ENCODE measurements at places on chromosomes 7 and 10. TPM values are rescaled to one million over a fixed set of nuclear protein-coding genes. Genes with fewer than 3 reads are reported as not detected.

Gene CLEC5A
- total RNA-seq, result not detected

GRCh38 chr7:55485501-55486191 lies 86.7 kb downstream of the VOPP1 start:
- H3K4me3 ChIP-seq, result no peak overlapping the region
- H3K27me3 ChIP-seq, result no peaks in the 10 kb centered on the region
- no peak for DNase-seq

DNA sequence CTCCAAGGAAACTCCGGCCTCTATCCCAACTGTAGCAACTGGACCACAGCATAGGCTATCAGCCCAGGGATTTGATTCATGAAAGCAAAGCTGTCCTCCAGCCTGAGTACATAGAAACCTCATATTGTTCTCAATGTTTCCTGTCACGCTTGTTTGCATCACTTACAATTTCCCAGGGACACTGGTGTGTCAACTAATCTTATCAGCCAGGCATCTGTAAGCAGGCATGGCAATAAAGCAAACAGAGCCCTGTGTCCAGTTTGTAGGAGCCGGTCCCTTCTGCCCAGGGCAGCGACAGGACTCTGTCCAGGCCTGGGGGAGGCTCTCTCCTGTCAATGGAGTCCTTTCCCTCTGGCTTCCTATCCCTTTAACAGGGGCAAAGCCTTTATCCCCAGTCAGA lies 23.0 kb upstream of the CDHR3 start:
- peaks cover 6% of the 10 kb centered on the region for H3K4me1 ChIP-seq
- peaks cover 31% of the 10 kb centered on the region for H3K27me3 ChIP-seq
- no peak for DNase-seq
- no peaks in the 10 kb centered on the region for H3K36me3 ChIP-seq
- no peak overlapping the region for H3K4me3 ChIP-seq

GRCh38 chr7:119177863-119178262 lies 953.4 kb downstream of the ANKRD7 start:
- no peaks in the 10 kb centered on the region for H3K36me3 ChIP-seq
- H3K4me3 ChIP-seq, result no peak overlapping the region
- no peak overlapping the region for H3K27ac ChIP-seq
- H3K4me1 ChIP-seq, result no peaks in the 10 kb centered on the region
- H3K27me3 ChIP-seq, result no peaks in the 10 kb centered on the region
- no peak for DNase-seq

GRCh38 chr7:123191132-123191531 lies 8.6 kb downstream of the SLC13A1 start:
- peak overlapping the region; percentile 90 for H3K27ac ChIP-seq
- DNase-seq, result peak; percentile 53
- H3K27me3 ChIP-seq, result no peaks in the 10 kb centered on the region
- H3K36me3 ChIP-seq, result no peaks in the 10 kb centered on the region
- H3K4me3 ChIP-seq, result no peak overlapping the region

DNA sequence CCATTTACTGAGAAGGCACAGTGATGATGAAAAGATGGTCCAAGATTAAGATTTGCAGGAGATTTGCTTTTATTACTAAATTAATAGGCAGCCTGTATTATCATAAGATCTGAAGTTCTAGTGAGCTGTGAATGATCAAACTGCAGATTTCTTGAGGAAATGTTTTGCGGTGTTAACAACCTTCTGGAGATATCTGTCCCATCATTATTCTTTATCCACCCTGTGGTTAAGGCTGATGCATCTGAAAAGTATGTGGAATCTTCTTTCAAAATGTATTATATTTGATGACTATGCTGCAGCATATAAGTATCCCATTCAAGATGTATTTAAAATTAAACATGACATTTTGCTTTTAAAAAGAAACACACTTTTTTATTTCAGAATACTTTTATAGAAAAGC lies 150.3 kb downstream of the POLR1F start:
- no peaks in the 10 kb centered on the region for H3K4me1 ChIP-seq
- no peak overlapping the region for H3K4me3 ChIP-seq
- DNase-seq, result no peak
- H3K27ac ChIP-seq, result no peak overlapping the region
- no peaks in the 10 kb centered on the region for H3K36me3 ChIP-seq

- H3K36me3 ChIP-seq, result no peaks in the 10 kb centered on the region
- H3K27ac ChIP-seq, result no peak overlapping the region
- DNase-seq, result no peak
- no peaks in the 10 kb centered on the region for H3K27me3 ChIP-seq
- no peaks in the 10 kb centered on the region for H3K4me1 ChIP-seq
Measured at GRCh38 chr7:19762631-19763030, 10.8 kb downstream of the TMEM196 start.

DNA sequence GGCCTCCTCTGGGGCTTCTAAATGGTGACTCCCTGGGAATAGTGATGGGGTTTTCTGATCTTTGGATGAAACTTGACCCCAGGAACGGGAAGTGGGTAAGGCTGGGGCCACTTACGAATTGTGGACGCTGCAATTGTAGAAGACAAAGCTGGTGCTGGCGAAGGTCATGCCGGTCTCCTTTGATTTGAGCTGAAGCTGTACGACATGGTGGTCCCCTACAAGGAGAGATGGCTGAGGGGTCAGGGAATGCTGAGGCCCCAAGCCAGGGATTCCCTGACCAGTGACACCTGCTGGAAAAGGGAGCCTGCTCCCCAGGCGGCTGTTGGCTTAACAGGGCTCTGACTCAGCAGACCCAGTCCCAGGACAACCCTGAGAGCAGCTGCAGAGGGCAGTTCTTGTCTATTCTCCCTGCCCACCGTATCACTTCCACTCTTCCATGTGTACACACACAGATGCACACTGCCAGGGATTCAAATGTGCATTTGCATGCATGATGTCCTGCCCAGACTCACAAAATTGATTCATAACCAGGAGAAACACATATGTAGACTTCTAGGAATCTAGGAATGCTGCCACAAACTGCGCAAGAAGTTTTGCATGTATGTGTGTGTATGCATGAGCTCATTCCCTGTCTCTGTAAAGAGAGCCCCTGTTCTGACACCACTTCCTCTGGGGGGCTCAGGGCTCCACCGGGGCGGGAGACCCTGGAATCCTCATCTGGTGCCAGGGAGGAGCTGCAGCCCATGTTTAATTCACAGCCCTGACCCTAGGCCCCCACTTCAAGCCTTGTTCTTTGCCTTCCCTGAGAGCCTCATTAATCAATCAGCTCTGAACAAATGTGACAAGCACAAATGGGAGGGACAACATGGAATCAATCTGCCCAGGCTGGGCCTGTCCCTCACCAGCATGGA lies 350.0 kb downstream of the PLXNA4 start:
- no peaks in the 10 kb centered on the region for H3K36me3 ChIP-seq
- H3K27me3 ChIP-seq, result peaks cover 73% of the 10 kb centered on the region
- no peak overlapping the region for H3K27ac ChIP-seq
- H3K4me1 ChIP-seq, result no peaks in the 10 kb centered on the region
- no peak overlapping the region for H3K4me3 ChIP-seq

DNA sequence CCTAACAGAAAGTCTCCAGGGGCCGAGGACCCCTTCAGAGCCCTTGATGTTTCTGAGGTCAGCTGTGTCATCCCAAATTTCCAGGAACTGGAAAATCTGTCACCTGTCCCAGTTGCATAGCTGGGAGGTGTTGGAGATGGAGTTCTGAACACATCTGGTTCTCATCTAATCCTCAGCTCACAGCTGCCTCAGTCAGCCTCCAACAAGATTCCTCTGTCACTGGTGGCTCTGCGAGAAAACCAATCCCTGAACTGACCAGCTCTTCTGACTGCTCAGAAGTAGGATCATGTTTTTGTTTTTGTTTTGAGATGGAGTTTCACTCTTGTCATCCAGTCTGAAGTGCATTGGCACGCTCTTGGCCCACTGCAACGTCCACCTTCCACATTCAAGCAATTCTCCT lies 37.6 kb upstream of the MYL10 start:
- H3K4me1 ChIP-seq, result no peaks in the 10 kb centered on the region
- no peak for DNase-seq
- no peaks in the 10 kb centered on the region for H3K36me3 ChIP-seq
- H3K27ac ChIP-seq, result no peak overlapping the region

Gene GRK5
- 2.4 TPM for total RNA-seq

DNA sequence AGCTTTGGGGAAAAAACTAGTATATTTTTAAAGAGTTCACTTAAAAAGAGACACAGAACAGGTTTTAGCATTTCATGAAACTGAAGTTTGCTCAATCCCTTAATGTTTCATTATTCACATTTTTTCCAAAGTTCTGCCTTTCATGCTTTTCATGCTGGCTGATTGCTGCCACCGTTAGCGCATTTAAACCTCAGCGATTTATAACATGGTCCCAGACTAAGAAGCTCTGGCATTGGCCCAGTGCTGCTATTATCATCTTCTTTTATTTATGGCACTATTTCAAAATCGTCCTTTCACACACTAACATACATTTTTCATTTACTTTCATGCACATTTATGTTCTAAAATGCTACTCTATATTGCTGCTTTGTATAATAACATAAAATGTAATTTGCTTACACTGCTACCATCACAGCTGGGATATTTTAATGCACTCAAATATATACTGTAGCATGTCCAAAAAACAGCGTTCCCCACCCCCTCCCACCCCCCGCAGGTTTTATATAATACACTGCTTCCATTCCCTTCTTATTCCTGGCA lies 141.9 kb downstream of the MPP7 start:
- no peaks in the 10 kb centered on the region for H3K27me3 ChIP-seq
- DNase-seq, result no peak
- no peak overlapping the region for H3K27ac ChIP-seq
- H3K4me3 ChIP-seq, result no peak overlapping the region
- no peaks in the 10 kb centered on the region for H3K36me3 ChIP-seq
- no peaks in the 10 kb centered on the region for H3K4me1 ChIP-seq

Gene TFEC
- total RNA-seq, result not detected

- no peak for DNase-seq
- no peaks in the 10 kb centered on the region for H3K27me3 ChIP-seq
- H3K27ac ChIP-seq, result peak overlapping the region; percentile 20
- no peak overlapping the region for H3K4me3 ChIP-seq
- H3K36me3 ChIP-seq, result peaks cover 17% of the 10 kb centered on the region
Measured at GRCh38 chr10:92846344-92846743, 2.0 kb upstream of the EXOC6 start.

GRCh38 chr10:74293686-74294371 lies 142.8 kb downstream of the ADK start:
- peak overlapping the region; percentile 76 for H3K27ac ChIP-seq
- H3K36me3 ChIP-seq, result no peaks in the 10 kb centered on the region
- DNase-seq, result peak; percentile 66
- H3K4me1 ChIP-seq, result peaks cover 27% of the 10 kb centered on the region

GRCh38 chr7:387132-388022 lies 97.4 kb downstream of the FOXL3 start:
- H3K4me3 ChIP-seq, result no peak overlapping the region
- peaks cover 3% of the 10 kb centered on the region for H3K36me3 ChIP-seq
- peaks cover 56% of the 10 kb centered on the region for H3K27me3 ChIP-seq
- H3K27ac ChIP-seq, result no peak overlapping the region

DNA sequence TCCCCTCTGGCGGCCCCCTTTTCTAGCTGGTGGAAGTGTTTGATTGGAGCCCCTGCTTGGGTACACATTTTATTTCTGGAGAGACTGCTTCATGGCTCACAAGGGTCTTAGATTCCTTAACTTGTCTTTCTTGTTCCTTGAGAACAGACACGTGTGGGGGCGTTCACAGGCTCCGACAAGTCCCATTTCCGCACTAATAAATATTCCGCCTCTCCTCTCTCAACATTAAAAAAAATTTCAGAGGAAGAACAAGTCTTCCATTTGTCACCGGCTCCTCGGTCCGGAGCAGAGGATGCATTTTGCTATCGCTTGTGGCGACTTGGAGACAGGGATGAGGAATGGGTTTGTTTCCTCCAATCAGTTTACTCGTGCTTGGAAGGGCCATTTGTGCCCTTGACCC lies 134.0 kb upstream of the PODXL start:
- H3K4me3 ChIP-seq, result no peak overlapping the region
- peaks cover 10% of the 10 kb centered on the region for H3K4me1 ChIP-seq
- no peak for DNase-seq
- H3K27ac ChIP-seq, result no peak overlapping the region
- H3K36me3 ChIP-seq, result no peaks in the 10 kb centered on the region

Gene OR6B1
- not detected for total RNA-seq

DNA sequence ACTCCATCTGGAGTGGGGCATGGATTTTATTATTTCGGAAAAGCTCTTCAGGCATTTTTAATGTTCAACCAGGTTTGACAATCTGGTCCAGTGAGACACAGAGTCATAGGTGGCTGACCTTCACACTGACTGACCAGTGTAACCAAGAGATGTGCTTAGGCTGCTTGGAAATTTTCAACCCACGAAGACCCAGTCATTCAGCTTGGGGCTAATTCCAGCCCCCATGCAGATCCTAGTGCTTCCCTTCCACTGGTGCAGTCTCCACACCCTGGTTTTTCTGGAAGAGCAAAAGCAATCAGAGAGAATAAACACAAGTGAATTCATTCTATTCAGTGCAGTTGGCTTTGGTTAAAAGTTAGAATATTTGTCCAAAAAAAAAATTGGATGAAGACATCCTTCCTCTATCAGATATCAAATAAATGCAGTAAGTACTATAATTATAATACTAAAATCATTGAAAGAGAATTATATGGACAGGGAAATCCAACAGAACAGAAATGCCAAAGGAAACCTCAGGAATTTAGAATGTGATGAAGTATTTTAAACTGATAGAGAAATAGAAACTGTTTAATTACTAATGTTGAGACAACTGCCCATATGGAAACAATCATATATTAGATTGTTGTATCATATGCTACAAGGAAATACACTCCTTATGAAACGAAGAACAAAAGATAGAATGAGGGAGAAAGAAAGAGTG lies 178.0 kb downstream of the NPSR1 start:
- H3K4me1 ChIP-seq, result peaks cover 31% of the 10 kb centered on the region
- no peaks in the 10 kb centered on the region for H3K27me3 ChIP-seq
- no peak overlapping the region for H3K27ac ChIP-seq
- no peak for DNase-seq

Gene PRTFDC1
- total RNA-seq, result 22.7 TPM

Gene LMOD2
- not detected for total RNA-seq

Gene PRKAR2B
- 3.1 TPM for total RNA-seq

- no peaks in the 10 kb centered on the region for H3K36me3 ChIP-seq
- H3K27me3 ChIP-seq, result no peaks in the 10 kb centered on the region
- H3K4me3 ChIP-seq, result no peak overlapping the region
- H3K4me1 ChIP-seq, result peaks cover 21% of the 10 kb centered on the region
- H3K27ac ChIP-seq, result no peak overlapping the region
- no peak for DNase-seq
Measured at GRCh38 chr7:101125989-101126650, 784 bp upstream of the SERPINE1 start.

GRCh38 chr10:34124522-34125035 lies 690.5 kb downstream of the PARD3 start:
- peak overlapping the region; percentile 4 for H3K4me3 ChIP-seq
- H3K4me1 ChIP-seq, result peaks cover 46% of the 10 kb centered on the region
- no peaks in the 10 kb centered on the region for H3K27me3 ChIP-seq
- peak; percentile 81 for DNase-seq
- peaks cover 6% of the 10 kb centered on the region for H3K36me3 ChIP-seq

GRCh38 chr7:66207540-66207939 lies 2.4 kb downstream of the TPST1 start:
- H3K36me3 ChIP-seq, result peaks cover 18% of the 10 kb centered on the region
- no peak for DNase-seq
- H3K4me1 ChIP-seq, result no peaks in the 10 kb centered on the region
- no peaks in the 10 kb centered on the region for H3K27me3 ChIP-seq
- no peak overlapping the region for H3K4me3 ChIP-seq

Gene CTAGE6
- not detected for total RNA-seq

Gene FAM241B
- 25.2 TPM for total RNA-seq

GRCh38 chr7:157573244-157573643 lies 236.4 kb downstream of the DNAJB6 start:
- no peak overlapping the region for H3K27ac ChIP-seq
- no peak for DNase-seq
- H3K4me3 ChIP-seq, result no peak overlapping the region
- no peaks in the 10 kb centered on the region for H3K27me3 ChIP-seq

All from Calu3 (cell line).